Stimulated activated CD4-positive, alpha-beta T cell treated with anti-CD3 and anti-CD28 coated beads, TNF-alpha, amount 100 ng/mL, for 24 hours (primary cell): ENCODE measurements at places on chromosomes 12 and 14.

- DNase-seq, result no peak
Observed at GRCh38 chr14:88791252-88791621, 1.5 kb downstream of the EML5 start.

DNA sequence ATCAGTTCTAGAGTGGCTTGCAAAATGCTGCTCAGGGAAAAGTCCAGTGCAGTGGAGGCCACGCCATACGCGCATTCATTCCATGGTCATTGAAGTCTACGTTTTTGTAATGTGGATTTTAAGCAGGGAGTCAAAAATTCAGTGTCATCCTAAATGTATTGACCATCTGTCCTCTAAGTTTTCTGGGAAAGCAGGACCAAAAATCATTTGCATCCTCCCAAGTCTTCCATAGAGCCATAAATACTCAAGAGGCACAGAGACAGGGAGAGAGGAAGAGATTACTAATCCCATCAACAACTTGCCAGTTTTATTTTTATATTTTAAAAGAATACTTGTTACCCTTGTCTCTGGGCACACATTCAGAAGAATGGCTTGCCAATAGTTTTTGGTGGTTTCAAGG is 36.9 kb downstream of the RHOJ start:
- no peak for DNase-seq

DNA sequence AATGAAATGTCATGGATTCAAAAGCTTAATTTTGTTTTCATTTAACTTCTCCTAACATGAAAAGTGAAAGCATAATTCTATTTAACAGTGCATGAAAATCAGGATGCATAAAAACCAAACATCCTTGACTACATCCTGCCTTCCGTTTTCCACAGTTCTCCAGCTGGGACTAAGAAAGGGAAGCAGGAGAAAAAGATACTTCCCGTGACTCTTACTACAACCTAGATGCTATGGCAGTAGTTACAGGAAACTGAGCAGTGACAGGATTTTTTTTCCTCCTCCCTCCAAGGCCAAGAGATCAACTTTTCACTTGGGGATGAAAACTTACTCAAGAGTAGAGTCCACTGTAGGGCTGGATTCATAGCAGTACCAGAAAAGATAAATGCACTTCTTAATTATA is 2.6 kb downstream of the EXOC5 start:
- no peak for DNase-seq

GRCh38 chr12:56724972-56725722 is at the start of gene NACA:
Gene NACA, minus strand, starts transcription at chr12:56725299. Its CDS starts 778 bp downstream, at chr12:56724521.
- DNase-seq, result peak; percentile 99

GRCh38 chr12:5033883-5034282 is 9.8 kb upstream of the KCNA5 start:
- no peak for DNase-seq

GRCh38 chr12:112599871-112600270 is 181.1 kb downstream of the PTPN11 start:
- DNase-seq, result no peak

DNA sequence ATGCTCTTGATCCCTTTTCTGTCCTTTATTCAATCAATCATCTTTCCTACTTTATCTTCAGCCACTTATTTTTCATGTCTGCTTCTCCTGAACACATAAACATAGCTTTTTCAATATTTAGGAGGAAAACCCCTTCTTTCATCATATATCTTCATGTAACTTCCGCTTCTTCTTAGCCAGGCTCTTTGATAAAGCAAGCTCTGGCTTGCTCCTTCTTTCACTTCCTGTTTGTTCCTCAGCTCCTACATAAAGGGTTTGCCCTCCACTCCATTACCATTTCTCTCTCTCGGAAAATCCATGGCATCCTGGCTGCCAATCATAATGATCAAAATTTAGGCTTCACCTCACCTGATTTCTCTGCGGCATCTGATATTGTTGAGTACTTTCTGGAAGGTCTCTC is 33.7 kb upstream of the HELB start:
- DNase-seq, result no peak

DNA sequence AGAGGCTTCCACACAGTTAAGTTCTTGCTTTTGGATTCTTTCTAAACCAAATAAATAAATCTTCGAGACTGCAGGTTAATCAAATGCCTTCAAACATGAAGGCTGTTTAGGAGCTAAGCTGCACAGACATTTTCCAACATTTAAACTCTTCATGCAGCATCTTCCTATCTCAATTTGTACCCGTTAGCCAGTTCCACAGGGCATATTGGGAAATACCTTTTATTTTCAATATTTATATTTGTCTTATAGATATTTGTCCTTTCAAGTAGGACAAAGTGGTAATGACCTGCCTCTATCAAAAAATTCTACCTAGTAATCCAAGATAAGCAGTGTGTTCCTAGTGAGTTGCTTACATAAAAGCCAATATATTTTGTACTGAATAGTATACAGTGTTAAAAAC is 373.6 kb downstream of the DIO2 start:
- DNase-seq, result no peak
